ENCODE measurements at places on chromosomes 1 and 21.

DNA sequence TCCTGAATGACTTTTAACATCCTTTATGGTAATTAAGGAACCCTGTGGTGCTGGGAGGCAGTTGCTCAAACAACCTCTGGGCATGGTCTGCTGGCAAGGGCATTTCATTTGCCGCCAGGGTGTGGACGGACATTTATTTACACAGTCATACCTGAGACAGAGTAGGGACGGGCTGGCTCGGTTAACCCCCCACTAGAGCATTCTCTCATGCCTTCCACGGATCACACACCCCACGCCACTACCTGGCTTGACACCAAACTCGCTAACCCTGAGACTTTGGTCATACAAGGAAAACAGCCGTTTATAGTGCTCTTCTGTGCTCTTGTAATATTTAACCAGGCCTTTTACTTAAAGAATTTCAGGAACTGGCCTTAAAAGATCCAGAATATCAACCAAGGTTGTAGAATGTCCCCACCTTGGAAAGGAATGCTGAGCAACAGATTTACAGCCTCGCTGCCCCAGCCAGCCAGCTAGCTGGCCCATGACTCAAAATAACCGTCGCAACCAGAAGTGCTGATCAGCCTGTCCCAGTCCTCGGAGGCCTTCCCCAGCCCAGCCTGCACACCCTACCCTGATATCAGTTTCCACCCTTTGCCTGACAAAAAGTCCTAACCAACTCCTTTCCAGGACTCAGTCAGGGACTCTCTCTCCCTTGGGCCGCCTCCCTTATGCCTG is 6.5 kb upstream of the PDXK start:
- no peak for DNase-seq
- H3K27me3 ChIP-seq = no peaks in the 10 kb centered on the region
- H3K36me3 ChIP-seq = no peaks in the 10 kb centered on the region
- no peak overlapping the region for H3K4me3 ChIP-seq
- H3K27ac ChIP-seq = peak overlapping the region; percentile 8
- H3K4me1 ChIP-seq = no peaks in the 10 kb centered on the region

GRCh38 chr1:171984850-171985485 is 143.7 kb downstream of the DNM3 start:
- H3K27ac ChIP-seq = no peak overlapping the region
- no peak for DNase-seq
- H3K4me1 ChIP-seq = peaks cover 10% of the 10 kb centered on the region
- no peak overlapping the region for H3K4me3 ChIP-seq
- no peaks in the 10 kb centered on the region for H3K36me3 ChIP-seq
- no peaks in the 10 kb centered on the region for H3K27me3 ChIP-seq

GRCh38 chr1:50841791-50842387 is 118.2 kb downstream of the FAF1 start:
- no peaks in the 10 kb centered on the region for H3K27me3 ChIP-seq
- no peaks in the 10 kb centered on the region for H3K4me1 ChIP-seq
- no peak overlapping the region for H3K27ac ChIP-seq
- no peak for DNase-seq
- no peak overlapping the region for H3K4me3 ChIP-seq

DNA sequence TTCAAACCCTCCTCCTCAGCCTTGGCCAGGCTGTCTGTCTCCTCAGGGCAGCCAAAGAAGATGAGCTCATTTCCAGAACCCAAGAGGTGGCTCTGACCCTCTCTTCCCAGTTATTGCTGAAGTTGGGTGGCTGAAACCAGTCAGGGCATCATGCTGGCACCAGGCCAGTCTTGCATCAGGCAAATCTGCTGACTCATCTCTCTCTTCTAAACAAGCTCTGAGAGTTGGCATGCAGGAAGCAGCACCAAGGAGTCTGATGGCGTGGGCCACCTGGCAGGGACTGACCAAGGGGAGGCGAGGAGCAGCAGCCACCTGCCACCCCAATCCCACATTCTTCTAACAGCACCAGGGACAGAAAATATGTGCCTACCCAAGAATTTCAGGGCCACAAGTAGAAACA is 104.8 kb upstream of the ATP1A1 start:
- H3K4me3 ChIP-seq = no peak overlapping the region
- H3K27me3 ChIP-seq = no peaks in the 10 kb centered on the region
- H3K36me3 ChIP-seq = no peaks in the 10 kb centered on the region
- H3K4me1 ChIP-seq = no peaks in the 10 kb centered on the region
- peak; percentile 9 for DNase-seq

DNA sequence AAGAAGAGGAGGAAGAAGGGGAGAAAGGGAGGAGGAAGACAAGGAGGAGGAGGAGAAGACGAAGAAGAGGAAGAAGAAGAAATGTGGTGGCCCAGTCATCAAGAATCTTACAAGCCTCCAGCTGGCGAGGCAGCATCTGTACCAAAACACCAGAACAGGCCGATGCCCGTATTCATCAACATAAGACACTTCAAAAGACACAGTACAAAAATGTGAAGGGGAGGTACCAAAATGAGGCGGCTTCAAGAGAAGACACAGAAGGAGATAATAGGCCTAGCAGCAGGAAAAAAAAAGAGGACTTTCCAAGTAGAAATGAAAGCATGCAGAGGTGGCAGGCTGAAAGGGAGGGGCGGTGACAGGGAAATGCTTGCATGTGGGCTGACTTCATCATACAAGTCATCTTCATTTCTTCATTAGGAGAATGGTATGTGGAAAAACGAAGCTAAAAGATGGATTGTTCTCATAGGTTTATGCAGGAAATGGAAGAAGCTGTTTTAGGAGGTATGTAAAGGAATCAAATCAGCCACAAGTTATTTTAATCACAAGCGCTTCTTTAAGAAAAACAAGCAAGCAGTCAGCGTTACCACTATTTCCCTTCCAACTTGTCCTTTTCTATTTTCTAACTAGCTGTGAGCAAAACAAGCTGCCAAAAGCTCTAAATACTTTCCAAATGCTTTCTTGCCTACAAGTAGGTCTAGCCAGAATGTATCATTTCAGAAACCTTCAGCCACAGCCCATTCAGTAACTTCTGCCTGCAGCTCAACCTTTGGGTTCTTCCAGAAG is 192.3 kb downstream of the SLC45A1 start:
- peak overlapping the region; percentile 17 for H3K27ac ChIP-seq
- DNase-seq = no peak
- no peaks in the 10 kb centered on the region for H3K27me3 ChIP-seq

GRCh38 chr1:156421062-156421938 is 52.3 kb downstream of the RHBG start:
- H3K27ac ChIP-seq = no peak overlapping the region
- H3K4me3 ChIP-seq = peak overlapping the region; percentile 33
- H3K36me3 ChIP-seq = no peaks in the 10 kb centered on the region
- peak; percentile 21 for DNase-seq
- peaks cover 99% of the 10 kb centered on the region for H3K27me3 ChIP-seq

DNA sequence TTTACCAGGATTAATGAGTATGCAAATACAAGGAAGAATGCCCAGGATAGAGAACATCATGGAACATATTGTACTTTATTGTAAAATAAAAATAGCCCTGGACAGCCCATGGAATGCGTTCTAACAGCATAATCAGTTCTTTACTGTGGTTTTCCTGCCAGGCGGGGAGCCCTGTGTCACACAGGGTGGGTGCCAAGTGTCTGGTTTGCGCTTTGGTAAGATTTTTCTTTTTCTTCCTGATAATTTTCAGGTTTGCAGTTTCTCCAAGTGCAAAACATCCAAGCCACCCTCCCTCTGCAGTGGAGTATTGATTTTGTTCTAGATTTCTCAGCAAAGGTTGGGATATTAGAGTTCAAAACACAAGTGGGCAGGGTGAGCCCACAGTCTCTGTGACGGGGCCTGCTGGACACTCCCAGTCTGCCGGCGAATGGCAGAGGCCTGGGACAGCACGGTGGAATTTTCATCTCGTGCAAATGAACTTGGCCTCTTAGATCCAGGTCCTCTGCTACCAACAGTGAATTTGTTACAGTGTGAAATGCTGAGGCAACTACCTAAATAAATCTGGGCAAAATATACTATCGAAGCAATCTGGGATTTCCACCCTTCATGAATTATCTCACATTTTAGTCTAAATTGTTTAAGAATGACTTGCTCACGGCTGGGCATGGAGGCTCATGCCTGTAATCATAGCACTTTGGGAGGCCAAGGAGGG is 15.6 kb upstream of the KCNJ15 start:
- DNase-seq = no peak
- H3K4me3 ChIP-seq = no peak overlapping the region
- no peaks in the 10 kb centered on the region for H3K4me1 ChIP-seq
- no peaks in the 10 kb centered on the region for H3K27me3 ChIP-seq
- H3K27ac ChIP-seq = no peak overlapping the region
- no peaks in the 10 kb centered on the region for H3K36me3 ChIP-seq

DNA sequence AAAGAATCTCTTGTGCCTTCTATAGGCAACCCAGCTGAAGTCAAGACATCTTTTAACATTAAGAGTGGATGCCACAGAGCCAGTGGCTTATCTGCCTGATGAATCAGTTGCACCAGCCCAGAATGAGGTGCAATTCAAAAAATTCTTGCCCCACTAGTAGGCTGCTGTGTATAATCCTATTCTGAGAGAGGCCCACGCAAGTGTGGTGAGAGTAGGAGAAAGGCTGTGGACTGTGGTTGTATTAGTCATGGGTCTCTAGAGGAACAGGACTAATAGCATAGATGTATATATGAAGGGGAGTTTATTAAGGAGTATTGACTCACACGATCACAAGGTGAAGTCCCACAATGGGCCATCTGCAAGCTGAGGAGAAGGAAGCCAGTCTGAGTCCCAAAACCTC is 216.4 kb downstream of the LTN1 start:
- H3K4me1 ChIP-seq = no peaks in the 10 kb centered on the region
- no peak overlapping the region for H3K4me3 ChIP-seq
- no peaks in the 10 kb centered on the region for H3K36me3 ChIP-seq

DNA sequence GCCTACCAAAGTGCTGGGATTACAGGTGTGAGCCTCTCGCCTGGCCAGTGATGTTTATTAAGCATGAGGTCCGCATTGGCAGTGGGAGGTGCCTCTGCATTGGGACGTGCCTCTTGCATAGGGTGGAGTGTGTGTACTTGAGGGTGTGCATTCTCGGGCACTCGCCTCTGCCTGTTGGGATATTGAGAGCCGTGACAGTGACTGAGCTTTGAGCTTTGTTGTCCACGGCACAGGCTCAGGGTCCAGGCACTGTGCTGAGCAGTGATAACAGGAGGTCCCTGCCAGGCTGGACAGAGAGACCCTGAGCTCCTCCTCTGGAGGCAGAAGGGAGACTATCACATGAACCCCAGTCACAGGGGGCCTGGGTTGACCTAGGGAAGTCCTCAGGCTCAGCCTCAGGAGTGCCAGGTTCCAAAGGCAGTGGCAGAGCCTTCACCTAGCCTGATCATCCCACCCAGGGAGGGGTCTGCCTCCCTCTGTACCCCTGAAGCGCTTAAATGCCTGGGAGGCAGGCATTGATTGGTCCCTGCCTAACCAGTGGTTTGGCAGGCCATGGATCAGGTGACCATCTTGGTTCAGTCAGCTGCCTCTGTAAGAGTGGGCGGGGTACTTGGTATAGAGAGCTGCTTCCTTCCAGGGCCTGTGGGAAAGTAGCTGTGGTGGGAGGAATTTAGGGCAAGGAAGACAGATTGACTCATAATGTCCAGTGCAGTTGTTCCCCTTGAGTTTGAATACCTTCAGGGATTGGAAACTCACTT is 213.8 kb upstream of the TMEM51 start:
- H3K4me3 ChIP-seq = no peak overlapping the region
- no peaks in the 10 kb centered on the region for H3K36me3 ChIP-seq
- no peaks in the 10 kb centered on the region for H3K27me3 ChIP-seq
- DNase-seq = no peak
- no peaks in the 10 kb centered on the region for H3K4me1 ChIP-seq

DNA sequence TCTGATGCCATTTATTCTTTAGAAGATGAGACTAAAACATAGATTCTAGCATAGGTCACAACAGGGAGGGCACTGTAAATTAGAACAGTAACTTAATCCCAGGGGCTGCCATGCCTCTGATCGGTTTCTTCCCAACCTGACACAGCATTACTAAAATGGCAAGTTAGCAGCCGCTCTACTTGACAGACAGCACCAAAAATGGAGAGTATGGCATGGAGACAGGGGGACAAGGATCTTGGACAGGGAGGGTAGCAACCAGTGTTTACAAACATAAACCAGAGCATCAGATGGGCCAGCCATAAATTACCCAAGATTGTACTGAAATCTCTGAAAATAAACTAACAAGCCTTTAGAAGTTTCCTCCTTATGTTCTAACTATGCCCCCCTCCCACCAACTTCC is 5.9 kb downstream of the DUSP10 start:
- no peak overlapping the region for H3K27ac ChIP-seq
- no peak overlapping the region for H3K4me3 ChIP-seq
- DNase-seq = no peak
- no peaks in the 10 kb centered on the region for H3K27me3 ChIP-seq
- H3K36me3 ChIP-seq = no peaks in the 10 kb centered on the region

GRCh38 chr1:185355947-185356346 is 38.9 kb upstream of the IVNS1ABP start:
- no peak for DNase-seq
- no peak overlapping the region for H3K4me3 ChIP-seq

- H3K4me1 ChIP-seq = no peaks in the 10 kb centered on the region
- no peaks in the 10 kb centered on the region for H3K27me3 ChIP-seq
- H3K36me3 ChIP-seq = no peaks in the 10 kb centered on the region
- H3K4me3 ChIP-seq = no peak overlapping the region
- no peak overlapping the region for H3K27ac ChIP-seq
Measured at GRCh38 chr1:202852163-202852904, 36.6 kb downstream of the RABIF start.

GRCh38 chr1:46592823-46593222 is 11.2 kb downstream of the MKNK1 start:
- H3K27ac ChIP-seq = no peak overlapping the region
- H3K4me1 ChIP-seq = peaks cover 20% of the 10 kb centered on the region
- DNase-seq = no peak
- H3K36me3 ChIP-seq = no peaks in the 10 kb centered on the region
- no peaks in the 10 kb centered on the region for H3K27me3 ChIP-seq
- no peak overlapping the region for H3K4me3 ChIP-seq

DNA sequence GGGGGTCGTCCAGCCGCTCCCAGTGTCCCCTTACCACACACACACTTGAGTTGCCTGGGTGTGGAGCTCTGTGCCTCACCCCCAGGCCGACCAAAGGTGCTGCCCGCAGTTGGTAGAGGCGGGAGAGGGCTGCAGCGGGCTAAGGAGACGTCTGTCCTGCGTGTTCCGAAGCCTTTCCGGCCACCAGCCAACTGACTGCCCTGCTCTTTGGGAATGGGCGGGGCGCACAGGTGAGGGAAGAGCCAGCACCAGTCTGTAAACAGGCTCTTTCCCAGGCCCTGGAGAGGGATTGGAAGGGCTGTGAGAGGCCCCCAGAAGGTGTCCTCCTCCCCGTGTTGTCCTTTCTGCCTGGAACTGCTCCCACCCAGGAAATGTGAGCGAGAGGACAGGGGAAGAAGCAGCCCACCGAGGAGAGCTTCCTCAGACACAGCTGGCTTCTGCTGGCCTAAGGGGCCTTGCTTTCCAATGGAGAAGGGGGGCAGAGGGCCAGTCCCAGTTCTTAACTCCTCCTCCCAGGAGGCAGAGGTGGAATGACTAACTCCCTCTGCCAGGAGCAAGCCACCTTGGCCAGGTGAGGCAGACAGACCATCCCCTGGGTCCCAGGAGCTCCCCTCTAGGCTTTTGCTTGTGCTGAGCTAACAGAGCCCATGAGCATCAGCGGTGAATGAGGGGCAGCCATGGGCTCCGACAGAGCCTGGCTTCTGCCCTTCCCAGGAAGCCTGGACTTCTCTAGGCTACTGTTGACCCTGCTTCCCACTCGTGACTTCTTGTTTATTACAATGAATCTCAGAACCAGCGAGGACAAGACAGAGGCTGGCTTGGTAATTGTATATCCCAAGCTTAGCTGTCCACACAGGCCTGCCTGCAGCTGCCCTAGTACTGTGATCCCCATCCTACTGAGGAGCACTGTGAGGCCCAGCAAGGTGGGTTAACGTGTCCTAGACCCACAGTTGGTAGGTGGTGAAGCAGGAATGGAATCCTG is 158.1 kb upstream of the COA6 start:
- DNase-seq = no peak
- H3K4me1 ChIP-seq = peaks cover 9% of the 10 kb centered on the region
- no peaks in the 10 kb centered on the region for H3K36me3 ChIP-seq
- H3K4me3 ChIP-seq = no peak overlapping the region
- H3K27me3 ChIP-seq = peaks cover 16% of the 10 kb centered on the region

All from tibial nerve (tissue), 4 donors.